NCI-H1436 treated with DMSO at 0.1 percent for 48 hours (cell line): ENCODE measurements at places on chromosomes 2 and 18.

DNA sequence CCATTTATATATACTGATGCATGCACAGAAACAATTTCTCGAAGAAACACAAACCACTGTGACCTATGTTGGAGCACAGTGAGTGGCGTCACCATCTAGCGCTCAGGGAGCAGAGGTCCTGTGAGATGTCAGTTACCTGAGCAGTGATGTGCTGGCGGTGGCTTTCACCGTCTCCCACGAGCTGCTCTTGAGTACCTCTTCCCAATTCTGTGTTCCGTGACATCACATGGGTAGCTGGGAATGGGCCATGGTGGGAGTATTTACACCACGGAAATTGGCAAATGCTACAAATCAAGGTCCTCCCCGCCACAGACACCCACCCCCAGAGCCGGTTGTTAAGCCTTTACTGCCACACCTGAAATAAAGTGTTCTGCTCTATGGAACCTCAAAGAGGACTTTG, 24.4 kb downstream of the GBX2 start:
- no peak for DNase-seq

DNA sequence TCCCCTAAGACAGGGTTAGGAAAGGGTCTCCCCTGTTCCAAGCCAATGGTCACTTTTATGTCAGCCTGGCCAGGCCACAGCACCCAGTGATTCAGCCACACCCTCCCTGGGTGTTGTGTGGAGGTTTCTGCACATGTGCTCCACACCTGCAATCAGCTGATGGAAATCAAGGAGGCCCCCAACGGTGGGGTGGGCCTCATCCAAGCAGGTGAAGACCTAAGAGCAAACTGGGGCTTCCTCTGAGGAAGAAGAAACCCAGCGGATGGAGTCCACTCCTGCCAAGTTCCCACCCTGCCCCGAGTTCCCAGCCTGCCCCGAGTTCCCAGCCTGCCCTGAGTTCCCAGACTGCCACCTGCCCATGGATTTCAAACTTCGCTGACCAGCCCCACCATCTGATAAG, 55.4 kb downstream of the KIF1A start:
- DNase-seq, result no peak

GRCh38 chr2:132923787-132924186, 253.8 kb upstream of the LYPD1 start:
- no peak for DNase-seq

GRCh38 chr2:187050409-187050998, 201.5 kb upstream of the ZSWIM2 start:
- DNase-seq, result no peak
